ENCODE measurements at places on chromosomes 1 and 21.

DNA sequence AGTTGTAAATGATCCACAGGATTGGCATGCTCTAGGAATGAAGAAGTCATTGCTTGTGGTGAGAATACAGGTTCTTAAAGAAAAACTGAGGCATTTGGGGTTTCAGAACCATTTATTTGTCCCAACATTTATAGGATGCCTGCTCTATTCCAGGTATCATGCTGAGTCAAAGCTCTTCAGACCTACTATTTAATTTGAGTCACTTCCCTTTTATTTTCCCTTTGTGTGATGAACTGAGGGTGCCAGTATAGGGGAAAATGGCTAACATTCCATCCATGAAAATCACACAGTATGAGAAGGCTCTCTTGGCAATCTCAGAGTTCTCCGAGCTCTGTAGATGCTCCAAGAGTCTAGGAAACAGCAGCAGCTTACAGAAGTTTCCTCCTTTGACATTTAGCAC, 110.4 kb downstream of the RNF220 start:
- DNase-seq: no peak

DNA sequence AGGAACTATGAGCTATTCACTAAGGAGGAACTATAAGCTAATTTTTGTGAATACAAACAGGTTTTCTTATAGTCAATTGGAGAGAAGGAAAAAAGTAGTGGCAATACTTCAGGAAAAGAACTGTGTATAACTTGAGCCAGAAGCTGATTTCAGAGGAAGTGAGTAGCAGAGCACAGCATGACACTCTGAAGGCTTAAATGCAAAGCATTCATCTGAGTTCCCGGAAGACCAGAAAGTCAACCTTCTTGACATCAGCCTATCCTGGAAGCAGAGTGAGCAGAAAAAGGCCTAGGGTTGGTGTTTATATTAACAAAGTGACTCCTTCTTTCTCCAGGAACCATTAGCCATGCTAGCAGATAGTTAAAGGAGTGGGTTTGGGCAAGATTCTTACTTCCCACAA, 545.2 kb downstream of the MRPL39 start:
- DNase-seq: no peak

DNA sequence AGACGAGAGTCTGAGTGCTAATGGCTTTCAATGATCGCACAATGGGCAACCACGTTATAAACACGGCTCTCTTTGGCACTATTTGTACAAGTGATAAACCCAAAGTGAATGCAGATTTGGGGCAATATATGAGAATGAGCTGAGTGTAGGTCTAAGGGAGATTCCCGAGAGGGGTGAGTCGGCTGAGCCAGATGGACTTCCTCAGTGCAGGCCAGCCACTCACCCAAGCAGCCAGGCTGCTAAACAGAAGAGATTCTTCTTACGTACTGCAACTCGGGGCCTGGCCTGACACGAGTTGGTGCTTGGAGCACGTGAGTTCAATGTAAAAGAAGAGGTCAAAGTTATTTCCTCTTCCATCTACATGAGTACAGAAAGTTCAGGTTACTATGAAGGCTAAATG, 6.2 kb upstream of the MIXL1 start:
- no peak for DNase-seq

DNA sequence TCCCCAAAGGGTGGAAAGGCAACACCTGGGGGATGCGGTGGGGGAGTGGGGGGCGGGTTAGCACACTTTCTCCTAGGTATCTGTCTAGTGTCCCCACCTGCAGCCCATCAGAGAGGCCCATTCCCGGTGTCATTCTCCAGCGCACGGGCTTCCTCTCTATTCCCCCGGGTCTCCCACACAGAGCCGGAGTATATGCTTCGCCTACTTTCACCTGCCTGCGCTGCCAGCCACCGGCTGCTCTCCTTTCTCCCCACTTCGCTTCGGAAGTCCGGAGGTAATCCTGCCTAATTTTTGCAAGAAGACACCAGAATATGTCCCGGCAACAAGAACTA, 852 bp downstream of the RGS7 start:
- DNase-seq: no peak

GRCh38 chr1:17874710-17875109, 119.6 kb downstream of the ACTL8 start:
- DNase-seq: peak; percentile 92

- peak; percentile 30 for DNase-seq
Observed at GRCh38 chr1:23423415-23424292, 894 bp downstream of the TCEA3 start.

GRCh38 chr1:118275472-118276115, 90.6 kb upstream of the SPAG17 start:
- no peak for DNase-seq

DNA sequence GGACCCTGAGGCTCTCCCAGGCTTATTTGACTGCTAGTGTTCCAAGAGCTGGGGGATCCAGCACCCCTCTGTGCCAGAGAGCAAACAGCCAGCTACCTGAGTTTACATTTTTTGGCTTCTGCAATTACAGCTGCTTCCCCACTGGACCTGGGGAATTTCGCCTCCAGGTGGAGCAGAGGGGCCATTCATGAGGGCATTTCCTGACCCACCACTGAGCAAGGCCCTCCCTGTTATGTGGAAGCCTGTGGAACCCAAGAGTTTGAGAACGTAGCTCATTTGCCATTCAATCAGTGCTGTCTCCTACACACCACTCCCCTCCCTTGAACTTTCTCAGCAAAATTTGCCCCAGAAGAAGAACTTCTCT, 42.7 kb upstream of the TMEM51 start:
- DNase-seq: no peak

Measured in foreskin fibroblast (primary cell).